ENCODE measurements at places on chromosomes 3 and 15.

DNA sequence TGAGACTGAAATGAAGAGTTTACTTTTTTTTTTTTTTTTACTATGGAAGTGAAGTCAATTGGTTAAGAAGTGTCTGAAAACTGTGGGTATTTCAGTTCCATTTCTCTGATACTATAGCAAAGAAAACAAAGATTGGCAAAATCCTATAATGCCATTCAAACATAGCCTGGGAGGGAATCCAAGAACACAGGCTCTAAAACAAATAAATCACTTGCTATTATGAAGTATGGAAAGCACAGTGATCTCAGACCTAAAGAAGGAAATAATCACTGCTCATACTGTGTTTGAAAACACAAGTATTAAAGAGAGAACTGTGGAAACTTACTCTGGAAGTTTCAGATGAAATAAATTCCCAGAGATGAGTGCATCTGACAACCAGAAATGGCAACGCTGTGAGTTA is 12.0 kb downstream of the SAMMSON start:
- no peak for DNase-seq

- no peak for DNase-seq
Observed at GRCh38 chr15:73522011-73522410, 79.0 kb downstream of the REC114 start.

- no peak for DNase-seq
Observed at GRCh38 chr15:36422631-36423030, 156.8 kb upstream of the CDIN1 start.

DNA sequence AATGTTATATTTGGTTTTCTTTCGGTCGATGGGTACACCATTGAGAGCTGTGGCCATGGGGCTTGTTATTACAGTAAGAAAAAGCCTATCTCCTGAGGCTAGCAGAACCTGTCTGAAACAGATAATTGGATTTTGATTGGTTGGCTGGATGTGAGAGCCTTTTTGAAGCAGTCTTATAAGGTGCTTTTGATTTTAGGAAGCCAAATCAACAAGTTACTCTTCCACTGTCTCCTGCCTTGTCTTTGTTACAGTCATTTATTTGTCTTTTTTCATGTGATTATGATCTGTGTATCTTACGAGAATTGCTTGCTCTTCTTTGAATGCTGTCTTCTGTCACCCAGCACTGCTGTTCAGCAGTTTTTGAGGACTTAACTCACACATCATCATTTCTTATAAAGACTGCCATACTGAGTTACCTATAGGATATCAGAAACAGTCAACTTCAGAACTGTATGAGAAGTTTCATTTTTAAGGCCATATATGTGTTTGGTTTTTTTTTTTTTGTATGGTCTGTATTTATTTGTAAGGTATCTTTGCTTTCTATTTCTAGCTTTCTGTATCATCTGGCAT is 51.1 kb downstream of the MEF2A start:
- DNase-seq: no peak

GRCh38 chr3:71504250-71505036 is 79.1 kb downstream of the FOXP1 start:
- peak; percentile 92 for DNase-seq

DNA sequence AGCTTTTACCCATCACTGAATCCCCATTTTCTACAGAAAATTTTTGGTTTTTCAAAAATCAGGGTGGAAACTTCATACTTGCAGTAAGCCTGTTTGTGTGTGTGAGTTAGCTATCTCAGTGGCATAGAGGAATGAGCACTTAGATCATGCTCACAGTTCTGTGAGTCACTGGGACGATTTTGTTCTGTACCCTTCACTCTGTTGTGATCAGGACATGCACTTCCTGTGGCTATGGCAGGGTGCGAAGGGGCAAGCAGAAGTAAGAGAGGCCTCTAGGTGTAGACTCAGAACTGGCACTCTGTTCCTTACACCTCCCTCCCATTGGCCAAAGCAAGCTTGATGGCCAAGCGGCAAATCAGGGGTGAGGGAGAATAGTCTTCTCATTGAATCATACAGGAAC is 11.6 kb downstream of the NIPA2 start:
- no peak for DNase-seq

GRCh38 chr3:16770021-16770420 is 114.7 kb upstream of the PLCL2 start:
- peak; percentile 63 for DNase-seq

GRCh38 chr3:10232137-10232536 is 16.1 kb upstream of the TATDN2 start:
- DNase-seq: no peak

GRCh38 chr3:44326019-44326418 is 12.5 kb upstream of the TCAIM start:
- DNase-seq: peak; percentile 62

GRCh38 chr15:100671858-100672543 is 69.6 kb downstream of the ASB7 start:
- peak; percentile 47 for DNase-seq

GRCh38 chr3:99635348-99635747 is 3.0 kb upstream of the COL8A1 start:
- no peak for DNase-seq

GRCh38 chr3:195052939-195053338 is 218.0 kb downstream of the XXYLT1 start:
- no peak for DNase-seq

DNA sequence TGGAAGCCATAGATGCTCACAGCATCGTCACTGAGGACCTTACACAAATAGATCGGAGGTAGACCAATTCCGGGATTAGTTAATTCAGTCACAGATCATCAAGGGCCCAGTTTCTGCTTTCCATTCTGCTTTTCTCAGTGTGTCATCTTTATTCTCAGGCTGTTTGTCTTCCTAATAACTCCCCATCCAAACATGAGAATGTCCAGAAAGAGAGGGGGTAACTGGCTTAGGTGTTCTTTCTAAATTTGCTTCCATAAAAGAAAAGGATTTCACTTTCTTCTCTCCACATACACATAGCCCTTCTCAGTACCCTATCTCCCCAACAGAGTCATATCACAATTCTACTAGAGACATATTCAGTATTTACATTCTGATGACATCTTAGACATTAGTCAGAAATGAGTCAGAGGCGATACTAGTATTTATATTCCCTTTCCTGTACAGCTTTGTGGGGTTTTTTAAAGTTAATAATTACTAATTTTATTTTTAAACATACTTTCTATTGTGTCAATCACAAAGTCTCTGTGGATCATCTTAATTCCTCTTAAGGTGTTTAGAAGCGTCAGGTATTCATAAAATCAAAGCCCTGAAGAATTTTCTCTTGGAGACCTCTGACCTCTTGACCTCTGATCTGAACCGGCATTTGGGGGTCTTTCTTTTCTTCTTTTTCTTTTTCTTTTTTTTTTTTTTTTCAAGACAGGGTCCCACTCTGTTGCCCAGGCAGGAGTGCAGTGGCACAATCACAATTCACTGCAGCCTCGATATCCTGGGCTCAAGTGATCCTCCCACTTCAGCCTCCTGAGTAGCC is 24.3 kb upstream of the IL12A start:
- peak; percentile 94 for DNase-seq

DNA sequence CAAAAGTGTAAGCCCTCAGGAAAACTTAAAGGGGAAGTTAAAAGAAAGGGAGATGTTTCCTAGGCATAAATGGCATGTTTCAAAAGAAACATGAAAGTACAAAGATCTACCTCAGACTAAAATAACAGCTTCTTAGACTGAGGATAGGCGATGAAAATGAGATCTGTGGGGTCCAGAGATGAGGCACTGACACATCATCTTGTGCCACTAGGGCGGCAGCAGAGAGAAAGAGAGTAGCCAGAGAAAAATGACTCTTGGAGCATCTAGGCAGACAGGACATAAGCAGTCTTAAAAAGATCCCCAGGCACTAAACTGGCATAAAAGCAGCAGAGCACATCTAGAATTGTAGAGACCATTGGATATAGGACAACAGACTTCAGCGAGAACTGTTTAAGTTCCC is 42.5 kb upstream of the RFX7 start:
- no peak for DNase-seq
